ENCODE measurements at places on chromosomes 11 and 22. TPM values are rescaled to one million over a fixed set of nuclear protein-coding genes. Genes with fewer than 3 reads are reported as not detected.

The KLHDC7B gene
- not detected for total RNA-seq

The OR51L1 gene
- not detected for total RNA-seq

The OLFML1 gene
- total RNA-seq, result not detected

The IFITM10 gene
- not detected for total RNA-seq

The C11orf65 gene
- total RNA-seq, result not detected

The CRY2 gene
- total RNA-seq, result 11.2 TPM

The TTLL12 gene
- total RNA-seq, result 55.0 TPM

The USH1C gene
- total RNA-seq, result not detected

The FAM227A gene
- 1.9 TPM for total RNA-seq

The OR8D1 gene
- total RNA-seq, result not detected

The MLC1 gene
- total RNA-seq, result not detected

The LDHA gene
- 576 TPM for total RNA-seq

The AIFM3 gene
- total RNA-seq, result 0.18 TPM

The GAB2 gene
- total RNA-seq, result 33.2 TPM

The PNPLA5 gene
- not detected for total RNA-seq

Measured in glomerular endothelial cell (primary cell).